ENCODE measurements at places on chromosomes 16 and 17.

DNA sequence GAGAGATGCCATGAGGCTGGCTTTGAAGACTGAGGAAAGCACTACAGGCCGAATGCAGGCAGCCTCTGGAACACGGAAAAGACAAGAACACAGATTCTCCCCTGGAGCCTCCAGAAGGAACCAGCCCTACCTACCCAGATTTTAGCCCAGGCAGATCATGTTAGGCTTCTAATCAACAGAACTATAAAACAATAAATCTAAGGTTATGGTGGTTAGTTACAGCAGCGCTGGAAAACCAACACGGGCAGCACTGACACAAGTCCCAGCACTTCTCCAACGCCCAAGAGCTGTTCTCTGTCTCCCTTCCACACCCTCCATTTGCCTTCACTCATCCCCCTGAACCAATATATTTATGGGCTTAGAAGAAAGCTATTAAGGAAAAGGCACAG lies 7.5 kb downstream of the ANKRD11 start:
- DNase-seq: no peak

DNA sequence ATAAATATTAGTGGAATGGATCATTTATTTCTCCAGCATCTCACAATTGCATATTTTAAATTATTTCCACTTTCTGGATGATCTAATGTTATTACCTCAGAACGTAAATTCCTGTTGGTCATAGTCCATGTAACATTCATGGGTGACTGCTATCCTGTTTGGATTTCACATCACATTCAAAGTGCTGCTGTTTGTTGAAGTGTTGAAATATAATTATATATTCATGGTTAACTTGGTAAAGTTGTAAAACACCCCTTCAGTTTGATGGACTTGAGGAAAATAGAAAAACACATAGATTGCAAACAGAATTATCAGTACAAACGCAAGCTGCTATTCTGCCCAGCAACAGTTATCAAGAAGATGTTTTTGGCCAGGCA lies 59.6 kb downstream of the TANGO6 start:
- DNase-seq: no peak

DNA sequence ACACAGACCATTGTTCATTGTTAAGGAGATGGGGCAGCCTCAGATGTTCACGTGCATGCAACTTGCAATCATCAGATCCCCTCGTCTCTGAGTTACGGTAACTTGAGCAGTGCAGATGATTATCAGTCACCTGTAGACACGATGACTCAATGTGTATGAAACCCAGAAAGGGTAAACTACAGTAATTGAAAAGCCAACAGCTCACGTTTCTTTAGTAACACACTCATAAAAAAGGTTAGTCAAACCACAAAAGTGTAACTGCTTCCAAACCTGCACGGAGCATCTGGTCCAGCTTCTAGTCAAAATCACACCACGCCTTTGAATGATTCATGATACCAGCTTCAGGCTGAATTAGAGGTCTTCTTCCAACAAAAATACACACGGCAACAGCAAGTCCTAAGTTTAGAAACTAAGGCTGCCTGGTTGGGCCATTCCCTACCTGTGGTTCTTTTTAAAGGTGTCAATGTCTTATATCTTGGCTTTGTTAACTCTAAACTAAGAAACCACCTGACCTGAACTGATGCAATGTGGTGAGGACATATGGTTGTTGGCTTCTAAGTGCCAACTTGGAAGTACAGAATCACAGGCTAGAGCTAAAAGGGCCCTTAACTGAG lies 32.3 kb downstream of the GRB7 start:
- DNase-seq: no peak

DNA sequence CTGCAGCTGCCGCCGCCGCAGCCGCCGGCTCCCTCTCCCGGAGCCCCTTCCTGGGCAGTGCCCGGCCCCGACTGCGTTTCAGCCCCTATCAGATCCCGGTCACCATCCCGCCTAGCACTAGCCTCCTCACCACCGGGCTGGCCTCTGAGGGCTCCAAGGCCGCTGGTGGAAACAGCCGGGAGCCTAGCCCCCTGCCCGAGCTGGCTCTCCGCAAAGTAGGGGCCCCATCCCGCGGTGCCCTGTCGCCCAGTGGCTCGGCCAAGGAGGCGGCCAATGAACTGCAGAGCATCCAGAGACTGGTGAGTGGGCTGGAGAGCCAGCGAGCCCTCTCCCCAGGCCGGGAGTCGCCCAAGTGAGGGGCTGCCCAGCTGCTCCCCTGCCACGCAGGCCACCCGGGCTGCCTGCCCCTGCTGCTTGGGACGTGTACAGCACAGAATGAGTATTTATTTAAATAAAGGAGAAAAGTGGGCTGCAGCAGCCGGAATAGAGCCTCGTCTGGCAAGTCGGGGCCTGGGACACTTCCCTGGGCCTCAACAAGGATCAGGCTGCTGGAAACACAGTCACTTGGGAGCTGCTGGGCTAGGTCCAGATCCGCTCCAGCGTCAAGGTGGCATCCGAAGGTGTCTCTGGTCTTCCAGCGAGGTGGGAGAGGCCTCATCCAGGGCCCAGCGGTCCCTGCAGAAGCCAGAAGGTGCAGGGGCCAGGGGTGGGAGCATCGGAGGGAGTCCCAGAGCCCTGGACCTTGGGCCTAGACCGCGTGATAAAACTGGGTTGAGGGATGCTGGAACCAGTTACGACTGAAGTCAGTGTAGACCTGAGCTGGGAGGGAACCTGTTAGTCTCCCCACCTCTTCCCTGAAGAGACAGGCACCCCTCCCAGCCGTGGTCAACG lies 8.8 kb downstream of the TBX2 start:
- no peak for DNase-seq

GRCh38 chr16:4003576-4003975 lies 112.7 kb downstream of the ADCY9 start:
- DNase-seq: no peak
